Uterus (tissue), 4 donors: ENCODE measurements at places on chromosomes 12 and 14. TPM values are rescaled to one million over a fixed set of nuclear protein-coding genes. Genes with fewer than 3 reads are reported as not detected.

CLEC14A gene
- total RNA-seq, result 53.2 TPM

KRT85 gene
- total RNA-seq, result not detected

GLIPR1L1 gene
- total RNA-seq, result not detected

PDZRN4 gene
- total RNA-seq, result 10.6 TPM

GRCh38 chr12:101707131-101707782 is 9.8 kb downstream of the CHPT1 start:
- no peak for DNase-seq

DNA sequence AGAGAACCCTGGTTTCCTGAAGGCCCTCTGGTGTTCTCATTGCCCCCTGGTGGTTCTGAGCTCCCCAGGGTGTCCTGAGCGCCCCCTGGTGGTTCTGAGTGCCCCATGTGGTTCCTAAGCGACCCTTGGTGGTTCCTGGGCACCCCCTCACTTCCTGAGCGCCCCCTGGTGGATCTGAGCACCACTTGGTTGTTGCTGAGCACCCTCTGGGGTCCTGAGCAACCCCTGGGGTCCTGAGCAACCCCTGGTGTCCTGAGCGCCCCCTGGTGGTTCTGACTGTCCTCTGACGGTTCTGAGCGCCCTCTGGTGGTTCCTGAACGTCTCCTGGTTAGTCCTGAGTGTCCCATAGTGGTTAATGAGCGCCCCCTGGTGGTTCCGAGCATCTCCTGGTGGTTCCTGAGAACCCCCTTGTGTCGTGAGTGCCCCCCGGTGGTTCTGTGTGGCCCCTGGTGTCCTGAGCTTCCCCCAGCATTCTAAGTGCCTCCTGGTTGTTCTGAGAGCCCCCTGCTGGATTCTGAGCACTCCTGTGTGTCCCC is 568.3 kb downstream of the TMEM121 start:
- DNase-seq, result no peak

DNA sequence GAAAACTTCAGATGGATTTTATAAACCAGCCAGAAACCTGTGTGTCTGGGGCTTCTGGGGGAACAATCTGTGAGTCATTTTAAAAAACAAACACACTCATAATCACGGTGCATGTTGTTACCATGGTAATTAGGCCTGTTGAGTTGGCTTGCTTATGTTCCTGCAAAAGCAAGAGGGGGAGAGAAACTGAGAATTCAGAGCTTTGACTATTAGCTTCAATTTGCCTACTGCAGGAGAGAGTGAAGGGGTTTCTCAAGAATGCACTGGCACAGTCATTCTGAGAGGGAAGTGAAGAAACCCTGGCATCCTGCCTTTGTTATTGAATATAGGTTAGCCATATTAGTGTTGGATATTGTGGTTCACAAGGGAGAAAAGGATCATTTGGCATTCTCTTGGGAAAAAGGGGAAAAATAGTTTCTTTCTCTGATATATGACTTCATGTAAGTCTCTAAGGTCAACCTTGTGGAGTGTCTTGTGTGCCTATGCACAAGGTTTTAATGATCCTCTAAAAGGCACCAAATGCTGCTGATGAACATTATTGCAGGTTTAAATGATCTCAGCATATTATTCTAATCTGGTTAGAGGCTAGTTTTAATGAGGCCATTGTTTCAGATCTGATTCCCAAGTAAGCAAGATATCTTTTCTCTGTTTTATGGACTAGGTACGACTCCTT is 12.9 kb downstream of the GNG2 start:
- no peak for DNase-seq

GRCh38 chr14:95314609-95315008 is 5.1 kb downstream of the CLMN start:
- no peak for DNase-seq

DNA sequence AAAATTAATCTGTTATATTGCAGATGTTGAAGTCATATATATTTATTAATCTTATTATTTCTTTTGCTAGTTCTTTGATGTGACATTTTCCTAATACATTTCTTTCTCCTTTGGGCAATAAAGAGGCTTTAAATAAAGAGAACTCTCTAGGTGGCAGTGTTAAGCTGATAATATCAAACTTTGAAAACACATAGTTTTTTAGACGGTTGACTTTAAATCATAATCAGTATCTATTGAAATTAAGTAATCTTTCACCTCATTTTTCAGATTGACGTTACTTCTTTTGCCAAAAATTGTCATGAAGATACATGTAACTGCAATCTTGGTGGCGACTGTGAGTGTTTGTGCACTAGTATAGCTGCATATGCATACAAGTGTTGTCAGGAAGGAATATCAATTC is 130.8 kb upstream of the PTPRQ start:
- DNase-seq, result no peak
